M059J (cell line): ENCODE measurements at places on chromosomes 6 and 20. TPM values are rescaled to one million over a fixed set of nuclear protein-coding genes. Genes with fewer than 3 reads are reported as not detected.

- DNase-seq, result peak; percentile 26
These were observed 142.3 kb upstream of the CARMIL1 start for GRCh38 chr6:25136854-25137253.

DNA sequence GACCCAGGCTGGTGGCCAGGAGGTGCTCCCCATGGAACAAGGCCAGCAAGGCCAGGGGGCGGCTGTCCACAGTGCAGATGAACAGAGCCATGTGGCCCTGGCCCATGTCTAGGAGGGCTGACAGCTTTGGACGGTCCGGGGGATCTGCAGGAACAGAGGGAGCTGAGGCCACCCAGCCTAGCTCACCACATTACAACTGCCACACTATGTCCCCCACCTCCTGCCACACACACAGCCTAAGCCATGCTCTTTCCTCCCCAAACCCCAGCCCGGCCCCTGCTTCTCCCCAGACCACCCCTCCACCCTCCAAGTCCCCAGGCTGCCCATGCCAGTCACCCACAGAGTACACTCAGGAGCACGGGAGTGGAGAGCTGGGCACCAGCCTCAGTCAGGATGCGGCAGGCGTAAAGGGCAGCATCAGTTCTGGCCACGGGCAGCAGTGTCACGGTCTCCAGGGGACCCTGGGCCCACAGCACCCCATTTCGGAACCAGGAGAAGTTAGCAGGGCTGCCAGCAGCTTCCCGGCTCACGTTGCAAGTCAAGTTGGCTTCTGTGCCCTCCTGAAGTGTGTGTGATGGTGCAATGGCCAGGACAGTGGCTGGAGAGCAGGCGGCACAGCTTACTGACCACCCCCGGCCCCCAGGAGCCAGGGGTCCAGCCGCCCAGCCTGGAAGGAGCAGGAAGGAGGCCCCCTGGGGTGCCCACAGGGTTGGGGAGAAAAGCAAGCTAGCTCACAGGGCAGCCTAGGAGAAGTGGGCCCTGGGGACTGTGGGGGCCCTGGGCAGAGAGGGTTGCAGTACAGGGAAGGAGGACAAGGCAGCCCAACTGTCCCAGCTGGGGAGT lies 15.2 kb upstream of the ADAM33 start:
- no peak for DNase-seq

Gene SYNJ2
- 40.3 and 50.4 TPM in 2 replicates for total RNA-seq

- peak; percentile 41 for DNase-seq
These were observed 62.6 kb downstream of the GINS1 start for GRCh38 chr20:25470045-25470444.

DNA sequence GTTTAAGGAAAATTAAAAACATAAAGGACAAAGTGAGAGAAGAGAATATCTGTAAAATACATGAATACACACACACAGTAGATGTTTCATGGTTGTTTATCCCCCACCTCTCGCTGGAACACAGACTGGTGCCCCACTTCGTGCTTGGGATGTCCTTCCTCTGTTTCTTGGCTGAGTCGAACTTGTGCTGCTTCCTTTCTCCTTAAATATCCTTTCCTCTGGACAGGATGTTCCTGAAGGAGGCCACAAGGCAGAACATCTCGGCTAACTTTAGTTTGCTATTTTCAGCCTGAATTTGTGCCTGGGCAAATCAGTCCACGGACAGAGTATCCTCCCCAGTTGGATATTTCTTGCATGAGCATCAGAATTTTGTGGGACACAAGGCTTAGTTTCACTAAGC lies 54.7 kb upstream of the ZMYND8 start:
- no peak for DNase-seq

DNA sequence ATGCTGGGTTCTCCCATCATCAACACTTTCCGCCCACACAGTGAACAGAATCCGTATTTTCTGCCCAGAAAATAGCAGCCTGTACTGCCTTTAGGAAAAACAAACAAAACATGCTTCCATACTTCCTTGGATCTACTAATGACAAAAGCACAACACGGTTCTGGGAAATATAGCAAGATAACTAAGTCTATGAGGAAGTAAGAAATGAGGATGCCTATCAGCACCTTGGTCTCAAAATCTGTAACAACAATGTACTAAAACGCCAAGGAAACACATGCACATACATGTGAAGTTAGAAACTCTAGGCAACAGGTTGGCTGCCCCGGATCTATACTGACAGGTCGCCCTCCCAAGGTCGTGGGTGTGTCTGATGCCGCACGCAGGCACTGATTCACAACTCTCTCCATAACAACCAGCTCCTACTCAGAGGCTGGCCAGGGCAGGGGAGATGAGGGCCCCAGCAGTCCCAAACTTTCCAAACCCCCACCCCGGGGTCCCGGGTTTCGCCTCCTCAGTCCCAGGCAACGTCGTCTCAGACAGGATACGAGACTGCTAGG lies 710 bp downstream of the BTBD9 start:
- peak; percentile 65 for DNase-seq
